Activated naive CD4-positive, alpha-beta T cell treated with anti-CD3 and anti-CD28 coated beads for 36 hours (primary cell): ENCODE measurements at places on chromosomes 12 and 14. TPM values are rescaled to one million over a fixed set of nuclear protein-coding genes. Genes with fewer than 3 reads are reported as not detected.
A peak's percentile ranks its signal among the peaks of the same experiment; 100 is the strongest.

ANO2 gene
- total RNA-seq: not detected

ART4 gene
- total RNA-seq: not detected

HIP1R gene
- 18.5 TPM for total RNA-seq

KRT3 gene
- total RNA-seq: not detected

C12orf50 gene
- 0.07 TPM for total RNA-seq

DDX23 gene
- total RNA-seq: 115 TPM

CRIP1 gene
- 77.1 TPM for total RNA-seq

DNA sequence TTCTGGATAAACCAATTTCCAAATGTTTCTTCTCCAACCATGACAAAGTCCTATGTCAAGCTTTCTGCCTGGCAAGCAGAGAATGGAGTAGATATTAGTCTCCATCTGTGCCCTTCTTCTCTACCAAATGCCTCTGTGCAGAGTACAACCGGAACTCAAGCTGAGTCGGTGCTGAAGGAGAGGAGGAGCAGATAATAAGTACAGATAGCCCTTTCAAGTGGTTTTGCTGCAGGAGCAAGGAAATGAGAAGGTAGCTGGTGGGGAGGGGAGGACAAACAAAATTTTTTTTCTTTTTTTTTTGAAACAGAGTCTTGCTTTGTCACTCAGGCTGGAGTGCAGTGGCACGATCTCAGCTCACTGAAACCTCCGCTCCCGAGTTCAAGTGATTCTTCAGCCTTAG, 14.2 kb upstream of the HELB start:
- peaks cover 3% of the 10 kb centered on the region for H3K36me3 ChIP-seq
- peak overlapping the region; percentile 74 for H3K27ac ChIP-seq
- H3K4me3 ChIP-seq: peak overlapping the region; percentile 40
- H3K27me3 ChIP-seq: no peaks in the 10 kb centered on the region

DNA sequence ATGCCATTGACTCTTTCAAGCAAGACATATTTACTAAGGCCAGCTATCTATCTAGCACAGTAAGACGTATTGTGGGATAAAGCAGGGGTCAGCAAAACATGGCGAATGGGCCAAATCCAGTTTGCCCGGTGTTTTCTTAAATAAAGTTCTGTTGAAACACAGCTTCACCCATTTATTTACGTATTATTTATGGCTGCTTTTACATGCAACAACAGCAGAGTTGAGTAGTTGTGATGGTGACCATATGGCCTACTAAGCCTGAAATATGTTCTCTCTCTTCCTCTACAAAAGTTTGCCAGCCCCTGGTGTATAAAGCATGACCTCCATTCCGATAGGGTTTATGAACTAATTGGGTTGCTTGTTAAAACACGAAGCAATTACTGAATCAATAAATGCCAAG, 322.1 kb downstream of the CCDC91 start:
- no peak for DNase-seq
- H3K27ac ChIP-seq: no peak overlapping the region
- H3K27me3 ChIP-seq: no peaks in the 10 kb centered on the region
- H3K4me3 ChIP-seq: no peak overlapping the region
- no peaks in the 10 kb centered on the region for H3K4me1 ChIP-seq

DNA sequence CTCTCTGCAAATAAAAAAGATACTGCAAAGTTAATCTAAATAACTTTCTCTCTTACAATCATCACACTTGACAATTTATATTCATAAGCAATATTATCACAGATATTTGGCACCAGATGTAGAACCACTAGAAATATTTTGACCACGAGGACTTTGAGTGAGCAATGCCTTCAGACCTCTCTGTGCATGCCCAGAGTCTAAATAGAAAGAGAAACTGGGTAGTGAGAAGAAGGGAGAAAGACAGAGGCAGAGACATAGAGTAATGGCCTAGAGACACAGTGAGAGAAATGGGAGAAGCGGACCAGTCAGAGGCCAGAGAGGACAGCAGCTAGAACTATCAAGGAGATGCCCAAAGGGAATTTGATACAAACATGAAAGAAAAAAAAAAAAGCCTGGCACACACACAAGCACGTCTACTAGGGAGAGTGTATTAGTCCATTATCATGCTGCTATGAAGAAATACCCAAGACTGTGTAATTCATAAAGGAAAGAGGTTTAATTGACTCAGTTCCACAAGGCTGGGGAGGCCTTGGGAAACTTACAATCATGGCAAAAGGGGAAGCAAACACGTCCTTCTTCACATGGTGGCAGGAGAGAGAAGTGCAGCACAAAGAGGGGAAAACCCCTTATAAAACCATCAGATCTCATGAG, 41.1 kb downstream of the BMP4 start:
- H3K4me1 ChIP-seq: no peaks in the 10 kb centered on the region
- H3K4me3 ChIP-seq: no peak overlapping the region
- no peak overlapping the region for H3K27ac ChIP-seq
- H3K27me3 ChIP-seq: peaks cover 4% of the 10 kb centered on the region
- H3K36me3 ChIP-seq: no peaks in the 10 kb centered on the region

- H3K4me1 ChIP-seq: no peaks in the 10 kb centered on the region
- no peak for DNase-seq
- H3K27me3 ChIP-seq: no peaks in the 10 kb centered on the region
These were observed 29.6 kb upstream of the TBPL2 start for GRCh38 chr14:55470025-55470424.

- peaks cover 17% of the 10 kb centered on the region for H3K4me1 ChIP-seq
- H3K27ac ChIP-seq: no peak overlapping the region
- peak overlapping the region; percentile 78 for H3K4me3 ChIP-seq
These were observed 643 bp upstream of the TAMALIN start for GRCh38 chr12:52005903-52006703.

DNA sequence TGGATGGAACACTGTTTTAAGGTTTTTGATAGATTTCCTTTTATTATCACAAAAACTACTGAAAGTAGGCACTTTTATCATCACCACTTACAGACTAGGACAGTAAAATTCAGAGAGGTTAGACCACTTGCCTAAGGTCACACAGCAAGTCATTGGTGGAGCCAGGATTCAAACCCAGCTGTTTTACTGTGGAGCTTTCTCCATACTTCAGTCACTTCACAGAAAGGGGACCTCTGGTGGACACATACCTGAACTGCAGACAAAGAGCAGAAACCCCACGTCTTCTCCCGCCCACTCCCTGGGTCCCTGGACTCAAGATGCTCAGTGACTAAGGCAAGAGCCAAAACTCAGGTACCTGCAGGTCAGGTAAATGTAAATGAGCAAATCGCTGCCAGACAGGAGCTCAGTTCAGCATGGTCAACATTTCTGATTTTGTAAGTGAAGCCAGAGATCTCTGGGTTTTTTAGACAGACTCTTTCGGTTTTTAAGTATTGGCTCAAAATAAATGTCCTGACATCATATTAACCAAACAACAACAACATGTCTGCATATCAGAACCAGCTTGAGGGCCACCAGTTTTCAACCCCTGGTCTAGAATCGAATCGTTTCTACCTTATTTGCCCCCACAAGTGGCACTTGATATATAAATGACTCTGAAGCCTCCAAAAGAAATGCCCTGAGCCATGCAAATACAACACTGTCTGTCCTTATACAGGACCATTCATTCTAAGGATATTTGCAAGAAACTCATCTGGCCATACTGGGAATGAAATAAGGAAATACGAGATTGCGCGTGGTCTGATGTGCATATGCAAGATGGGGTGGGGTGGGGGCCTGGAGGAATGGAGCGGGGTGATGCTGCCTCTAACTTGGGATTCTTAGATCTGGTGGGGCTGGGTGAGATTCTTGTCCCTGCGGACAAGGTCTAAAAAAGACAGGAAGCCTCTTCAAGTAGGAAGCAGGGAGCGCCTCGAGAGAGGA, 110.9 kb downstream of the KSR2 start:
- H3K36me3 ChIP-seq: no peaks in the 10 kb centered on the region
- H3K27ac ChIP-seq: no peak overlapping the region
- no peaks in the 10 kb centered on the region for H3K4me1 ChIP-seq
- peak; percentile 76 for DNase-seq

GRCh38 chr12:104006929-104007328, 41.3 kb downstream of the TDG start:
- no peaks in the 10 kb centered on the region for H3K4me1 ChIP-seq
- no peak overlapping the region for H3K4me3 ChIP-seq
- no peaks in the 10 kb centered on the region for H3K36me3 ChIP-seq
- H3K27ac ChIP-seq: no peak overlapping the region
- peaks cover 23% of the 10 kb centered on the region for H3K27me3 ChIP-seq

GRCh38 chr14:99055816-99056215, 216.2 kb downstream of the BCL11B start:
- H3K36me3 ChIP-seq: peaks cover 11% of the 10 kb centered on the region
- no peak overlapping the region for H3K27ac ChIP-seq
- peaks cover 6% of the 10 kb centered on the region for H3K4me1 ChIP-seq
- no peaks in the 10 kb centered on the region for H3K27me3 ChIP-seq

- no peak overlapping the region for H3K4me3 ChIP-seq
- H3K36me3 ChIP-seq: no peaks in the 10 kb centered on the region
- H3K27me3 ChIP-seq: no peaks in the 10 kb centered on the region
- DNase-seq: peak; percentile 89
- no peak overlapping the region for H3K27ac ChIP-seq
- H3K4me1 ChIP-seq: peaks cover 5% of the 10 kb centered on the region
These were observed 20.2 kb downstream of the KRT8 start for GRCh38 chr12:52884526-52885293.
